ENCODE measurements at places on chromosomes 3 and 15.

DNA sequence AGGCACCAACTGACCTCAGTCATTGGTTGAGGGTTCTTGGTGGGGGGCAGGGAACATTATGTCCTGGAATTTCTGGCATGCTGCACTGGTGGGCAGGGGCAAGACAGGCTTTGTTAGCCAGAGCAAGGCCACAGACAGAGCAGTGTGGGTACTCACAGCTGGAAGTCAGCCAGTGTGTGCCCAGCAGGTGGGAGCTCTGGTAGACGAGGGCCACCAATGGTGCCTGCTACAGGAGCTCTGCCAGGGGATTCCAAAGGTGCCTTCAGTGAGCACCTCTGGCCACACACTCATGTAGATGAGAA lies 31.3 kb downstream of the CYP8B1 start:
- DNase-seq: no peak

DNA sequence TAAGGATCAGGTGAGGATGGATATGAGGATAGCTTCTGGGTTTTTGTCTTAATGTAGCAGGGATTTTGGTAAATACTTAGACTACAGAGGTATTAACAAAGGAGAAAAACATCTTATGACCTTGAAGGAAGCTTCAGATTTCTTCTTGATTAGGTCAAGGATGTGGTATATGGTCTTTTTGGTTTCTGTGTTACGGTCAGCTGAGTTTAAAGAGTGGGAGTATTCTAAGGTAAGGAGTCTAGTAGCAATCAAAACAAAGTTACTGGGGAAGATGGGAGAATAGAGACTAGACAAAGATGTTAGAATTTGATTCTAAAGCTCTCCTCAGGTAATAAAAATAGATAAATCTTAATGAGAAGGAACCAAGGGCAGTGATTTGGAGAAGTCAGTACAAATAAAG lies 6.2 kb downstream of the HMG20A start:
- no peak for DNase-seq

GRCh38 chr3:52722491-52722890 lies 16.6 kb downstream of the SPCS1 start:
- DNase-seq: no peak

DNA sequence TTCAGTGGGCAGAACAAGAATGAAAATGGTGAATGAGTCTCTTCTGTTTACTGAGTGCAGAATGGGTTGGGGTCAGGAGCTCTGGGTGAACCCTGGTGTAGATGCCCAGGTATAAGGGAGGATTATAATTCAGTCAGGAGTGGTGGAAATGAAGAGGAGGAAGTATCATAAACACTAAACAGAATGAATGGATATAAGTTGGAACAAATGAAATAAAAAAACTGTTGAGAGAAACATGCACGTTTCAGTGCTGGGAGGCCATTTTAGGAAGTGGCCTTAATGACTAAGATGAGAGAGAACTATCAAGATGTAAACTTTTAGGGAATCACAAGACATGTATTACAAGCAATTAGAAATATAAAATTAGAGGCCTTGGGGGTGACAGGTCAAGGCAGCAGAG lies 32.8 kb upstream of the LEKR1 start:
- no peak for DNase-seq

DNA sequence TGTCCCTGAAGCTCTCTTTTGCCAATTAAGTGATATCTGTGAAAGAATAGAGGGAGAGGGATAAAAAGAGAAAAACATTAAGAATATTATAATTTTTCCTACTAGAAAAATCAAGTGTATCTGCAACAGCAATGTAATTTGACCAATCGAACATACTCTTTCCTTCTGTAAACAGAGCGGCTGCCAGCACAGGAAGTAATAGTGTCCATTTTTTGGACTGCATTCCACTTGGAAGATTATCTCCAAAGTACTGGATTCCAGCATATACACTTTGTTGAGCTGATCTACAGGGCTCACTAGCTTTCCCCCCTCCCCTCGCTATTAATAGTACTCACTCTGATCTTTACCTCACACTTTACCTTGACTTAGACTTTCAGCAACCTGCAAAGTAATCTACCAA lies 90.4 kb downstream of the SUCLG2 start:
- DNase-seq: no peak

DNA sequence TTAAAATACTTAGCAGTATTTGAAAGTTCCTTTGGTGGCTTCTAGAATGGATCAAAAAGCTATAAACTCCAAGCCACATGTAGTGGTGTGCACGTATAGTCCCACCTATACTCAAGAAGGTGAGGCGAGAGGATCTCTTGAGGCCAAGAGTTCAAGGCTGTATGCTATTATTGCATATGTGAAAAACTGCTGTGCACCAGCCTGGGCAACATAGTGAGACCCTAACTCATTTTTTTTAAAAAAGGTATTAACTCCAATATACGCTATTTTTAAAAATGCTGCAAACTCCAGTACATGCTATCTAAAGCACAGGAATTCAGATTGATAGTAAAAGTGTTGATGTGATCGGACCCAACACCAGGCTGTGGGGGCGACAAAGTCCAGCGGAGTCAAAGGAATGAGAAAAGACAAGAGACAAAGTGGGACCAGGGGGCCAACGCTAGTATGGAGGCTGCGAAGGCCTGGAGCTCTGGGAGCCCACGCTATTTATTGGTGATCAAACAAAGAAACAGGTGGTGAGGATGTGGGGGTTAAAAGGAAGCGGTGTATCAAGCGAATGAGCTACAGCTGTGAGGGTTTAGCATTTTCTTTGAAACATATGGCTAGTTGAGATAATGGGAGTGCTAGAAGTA lies 66.6 kb downstream of the ARIH1 start:
- no peak for DNase-seq

GRCh38 chr15:27042230-27042629 lies 71.2 kb downstream of the GABRG3 start:
- DNase-seq: no peak

- no peak for DNase-seq
Observed at GRCh38 chr3:112032098-112032731, 2.3 kb upstream of the TMPRSS7 start.

DNA sequence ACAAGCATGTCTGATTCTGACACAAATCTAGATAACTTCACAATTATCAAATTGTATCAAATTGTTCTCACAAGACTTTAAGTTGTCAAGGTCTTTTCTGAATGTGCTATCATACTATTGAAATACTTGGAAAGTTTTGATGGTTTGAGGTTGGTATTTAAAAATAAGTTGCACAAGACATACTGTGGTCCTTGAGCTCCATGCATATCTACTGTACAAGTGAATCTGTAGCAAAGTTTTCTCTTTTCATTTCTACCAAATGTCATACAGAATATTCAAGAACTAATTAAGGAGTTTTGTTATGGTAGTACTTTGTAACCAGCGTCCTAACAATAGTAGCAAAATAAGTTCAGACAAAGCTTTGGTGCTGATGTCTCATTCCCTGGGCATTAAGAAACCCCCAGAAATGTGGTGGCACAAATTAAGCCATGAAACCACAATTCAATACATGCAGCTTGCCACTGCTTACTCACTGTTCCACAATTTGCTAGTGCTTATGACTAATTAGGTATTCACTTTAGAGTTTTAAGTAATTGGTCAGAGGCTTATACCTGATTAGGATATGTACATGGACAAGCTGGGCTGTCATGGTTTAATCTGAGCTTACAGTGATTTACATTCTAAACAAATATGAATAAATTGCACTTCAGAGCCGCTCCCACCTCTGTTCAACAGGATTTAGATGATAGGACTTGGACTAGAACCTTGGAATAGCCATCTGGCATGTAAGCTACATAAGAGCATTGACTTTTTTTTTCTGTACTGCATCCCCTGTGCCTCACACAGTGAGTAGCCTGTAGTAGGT lies 8.8 kb downstream of the TBC1D23 start:
- no peak for DNase-seq

GRCh38 chr3:127475391-127475790 lies 115.1 kb downstream of the TPRA1 start:
- no peak for DNase-seq

- no peak for DNase-seq
Observed at GRCh38 chr3:52090131-52090932, 34.0 kb upstream of the DUSP7 start.

Data from SK-N-MC (cell line).